Smooth muscle cell of the brain vasculature (primary cell): ENCODE measurements at places on chromosomes 12 and 14.

GRCh38 chr12:48037267-48037915, 33.1 kb upstream of the COL2A1 start:
- peak; percentile 17 for DNase-seq

DNA sequence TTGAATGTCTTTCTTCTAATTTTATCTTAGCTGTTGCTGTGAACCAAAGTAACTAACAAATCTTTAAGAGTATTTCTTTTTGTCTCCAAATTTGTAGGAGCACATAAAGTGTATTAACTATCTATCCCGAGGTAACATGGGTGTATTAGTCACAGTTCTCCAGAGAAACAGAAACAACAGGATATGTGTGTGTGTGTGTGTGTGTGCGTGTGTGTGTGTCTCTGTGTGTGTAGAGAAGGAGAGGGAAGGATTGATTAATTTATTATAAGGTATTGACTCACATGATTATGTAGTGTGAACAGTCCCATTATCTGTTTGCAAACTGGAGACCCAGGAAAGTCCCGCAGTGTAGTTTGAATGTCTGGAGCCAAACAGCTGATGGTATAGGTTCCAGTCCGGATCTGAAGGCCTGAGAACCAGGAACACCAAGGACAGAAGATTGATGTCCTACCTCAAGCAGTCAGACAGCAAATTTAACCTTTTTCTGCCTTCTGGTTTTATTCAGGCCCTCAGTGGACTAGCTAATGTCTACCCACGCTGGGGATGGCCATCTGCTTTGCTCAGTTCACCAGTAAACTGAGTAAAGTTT, 14.4 kb downstream of the G2E3 start:
- DNase-seq = no peak

GRCh38 chr14:104830781-104831180, 29.9 kb downstream of the ZBTB42 start:
- DNase-seq = no peak

GRCh38 chr12:2376908-2377657, 324.3 kb downstream of the CACNA1C start:
- DNase-seq = no peak

DNA sequence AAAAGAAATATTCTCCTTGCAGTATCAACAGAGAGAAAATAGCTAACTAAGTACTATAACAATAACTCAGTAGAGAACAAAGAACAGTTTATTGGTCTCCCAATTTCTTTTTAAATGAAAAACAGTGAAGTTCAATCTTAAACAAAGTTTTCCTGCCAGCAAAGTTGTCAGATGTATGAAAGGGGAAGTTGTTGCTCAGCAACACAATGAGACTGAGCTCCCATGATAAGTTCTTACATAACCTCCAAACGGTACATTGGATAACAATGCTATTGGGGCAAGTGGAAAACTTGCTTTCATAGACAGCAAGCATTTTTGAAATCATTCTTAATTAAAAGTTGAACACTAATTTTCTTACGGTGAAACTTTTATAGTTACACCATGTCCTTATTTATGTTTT, 94.9 kb downstream of the ALG10B start:
- no peak for DNase-seq

- DNase-seq = no peak
Observed at GRCh38 chr12:6062757-6063735, 61.4 kb downstream of the VWF start.

DNA sequence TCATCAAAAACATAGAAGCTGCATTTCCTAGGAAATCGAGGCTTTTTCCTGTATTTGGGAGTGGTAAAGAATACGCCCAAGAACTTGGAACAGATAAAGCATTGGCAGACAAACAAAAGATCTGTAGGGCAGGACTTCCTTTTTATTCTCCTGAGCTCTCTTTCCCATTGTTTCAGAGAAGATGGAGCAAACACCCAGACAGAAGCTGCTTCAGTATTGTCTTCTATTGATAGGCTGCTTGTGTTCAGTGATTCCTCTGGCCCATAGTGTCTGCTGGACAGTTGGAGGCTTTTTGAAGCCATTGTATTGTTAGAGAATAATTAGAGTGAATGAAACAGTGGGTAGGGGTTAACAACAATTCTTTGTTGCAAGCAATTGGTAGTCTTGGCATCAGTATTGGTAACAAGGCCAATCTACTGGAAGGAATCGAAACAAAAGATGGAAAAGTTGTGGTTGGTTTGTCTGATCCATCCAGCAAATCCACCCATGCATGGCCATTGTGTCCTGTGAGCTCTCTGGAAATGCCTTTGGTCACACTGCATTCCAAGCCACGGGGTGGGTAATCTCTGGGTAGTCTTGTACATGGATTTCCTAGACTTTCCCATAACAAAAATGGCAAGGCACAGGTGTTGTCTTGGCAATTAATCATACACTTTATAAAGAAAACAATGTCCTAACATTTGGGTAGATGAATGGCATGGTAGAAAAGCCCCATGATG, 424.8 kb downstream of the RAD51B start:
- no peak for DNase-seq

- no peak for DNase-seq
Observed at GRCh38 chr14:23896609-23897153, 56.9 kb upstream of the DHRS4 start.

GRCh38 chr12:102107970-102108369, 11.9 kb downstream of the NUP37 start:
- DNase-seq = no peak

GRCh38 chr14:88791629-88792472, 902 bp downstream of the EML5 start:
- DNase-seq = no peak

DNA sequence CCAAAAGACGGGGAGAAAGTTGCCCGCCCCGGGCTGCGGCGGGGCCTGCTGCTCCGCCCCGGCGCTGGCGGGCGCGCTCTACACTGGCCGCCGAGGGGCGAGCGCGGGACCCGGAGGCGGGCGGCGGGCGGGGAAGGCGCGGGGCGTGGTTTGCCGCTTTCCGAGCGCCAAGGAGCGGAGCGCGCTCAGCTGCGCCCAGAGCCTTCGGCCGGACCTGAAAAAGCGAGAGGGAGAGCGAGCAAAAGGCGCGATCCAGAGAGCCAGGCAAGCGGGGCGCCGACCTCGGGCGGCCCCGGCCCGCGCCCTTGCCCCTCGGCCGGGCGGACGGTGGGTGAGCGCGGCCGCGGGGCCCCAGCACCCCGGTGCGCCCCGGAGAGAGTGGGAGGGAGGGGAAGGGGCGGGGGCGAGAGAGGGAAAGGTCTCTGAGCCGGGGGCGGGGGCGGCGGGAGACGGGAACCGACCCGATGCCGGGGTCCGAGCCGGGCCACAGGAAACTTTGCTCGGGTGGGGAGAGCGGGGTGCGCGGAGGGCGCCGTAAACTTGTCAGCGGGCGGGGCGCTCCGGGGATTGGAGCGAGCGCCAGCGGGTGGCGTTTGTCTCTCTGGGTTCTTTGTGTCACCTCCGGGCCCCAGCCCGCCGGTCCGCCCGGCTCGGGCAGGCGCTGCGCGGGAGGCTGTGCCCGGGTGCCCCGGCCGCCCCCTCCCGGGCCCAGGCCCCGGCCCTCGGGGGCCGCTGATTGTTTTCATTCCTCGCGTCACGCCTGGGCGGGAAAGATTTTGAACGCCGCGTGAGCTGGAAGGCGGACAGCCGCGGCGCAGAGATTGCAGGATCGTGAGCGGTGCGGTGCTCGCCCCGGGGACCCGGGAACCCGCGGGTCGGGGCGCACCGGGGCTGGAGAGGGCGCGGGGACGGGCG, at the start of gene SYNE2:
Gene SYNE2, plus strand, starts transcription at position 188 of the 915 bp plus-strand sequence. CDS start 56,145 bp downstream, outside the sequence.
- no peak for DNase-seq

GRCh38 chr12:8069582-8069981, 3.4 kb upstream of the C3AR1 start:
- DNase-seq = no peak

DNA sequence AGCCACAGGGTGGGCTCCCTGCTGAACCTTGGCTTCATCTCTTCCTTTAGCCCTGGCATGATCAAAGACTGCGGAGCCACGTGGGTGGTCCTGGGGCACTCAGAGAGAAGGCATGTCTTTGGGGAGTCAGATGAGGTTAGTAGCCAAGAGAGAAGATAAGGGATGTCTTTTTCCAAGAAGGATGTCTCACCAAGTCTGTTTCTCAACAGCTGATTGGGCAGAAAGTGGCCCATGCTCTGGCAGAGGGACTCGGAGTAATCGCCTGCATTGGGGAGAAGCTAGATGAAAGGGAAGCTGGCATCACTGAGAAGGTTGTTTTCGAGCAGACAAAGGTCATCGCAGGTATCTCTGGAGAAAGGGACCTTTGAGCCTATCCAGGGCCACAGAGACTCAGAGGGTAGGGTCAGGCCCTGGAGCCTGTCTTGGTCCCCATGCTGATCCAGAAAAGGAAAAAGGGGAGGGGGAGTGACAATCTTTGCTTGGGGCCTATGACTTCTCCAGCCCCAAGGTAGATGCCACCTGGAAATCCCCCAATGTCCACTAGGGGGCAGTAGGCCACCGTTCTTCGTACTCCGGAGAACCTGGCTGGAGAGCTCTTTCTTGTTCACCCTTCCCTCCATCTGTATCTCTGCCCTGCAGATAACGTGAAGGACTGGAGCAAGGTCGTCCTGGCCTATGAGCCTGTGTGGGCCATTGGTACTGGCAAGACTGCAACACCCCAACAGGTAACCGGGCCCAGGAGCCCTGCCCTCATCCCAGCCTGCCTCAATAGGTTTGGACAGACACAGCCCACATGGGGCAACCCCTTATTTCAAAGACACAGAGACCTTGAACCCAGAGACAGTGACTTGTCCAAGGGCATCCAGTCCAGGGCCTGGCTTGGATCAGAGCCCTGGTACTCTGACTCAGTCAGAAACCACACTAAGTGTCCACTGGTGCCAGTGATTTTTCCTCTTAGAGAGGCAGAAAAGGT, 2.0 kb downstream of the TPI1 start:
- DNase-seq = no peak

DNA sequence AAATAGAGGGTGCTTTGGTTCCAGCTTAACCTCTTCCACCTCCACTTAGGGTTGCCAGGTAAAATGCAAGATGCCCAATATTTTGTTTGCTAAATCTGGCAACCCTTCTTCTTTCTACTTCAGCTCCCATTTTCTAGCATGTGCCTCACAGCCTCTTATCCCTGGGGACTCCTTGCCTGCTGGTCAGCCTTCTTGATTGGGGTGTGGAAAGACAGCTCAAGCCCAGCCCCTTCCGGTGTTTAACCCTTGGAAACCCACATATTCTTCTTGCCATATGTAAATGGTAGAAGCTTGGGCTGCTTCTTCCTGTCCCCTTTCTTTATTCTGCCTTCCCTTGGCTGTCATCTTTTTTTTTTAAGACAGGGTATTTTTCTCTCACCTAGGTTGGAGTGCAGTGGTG, 5.7 kb downstream of the SPIC start:
- no peak for DNase-seq

DNA sequence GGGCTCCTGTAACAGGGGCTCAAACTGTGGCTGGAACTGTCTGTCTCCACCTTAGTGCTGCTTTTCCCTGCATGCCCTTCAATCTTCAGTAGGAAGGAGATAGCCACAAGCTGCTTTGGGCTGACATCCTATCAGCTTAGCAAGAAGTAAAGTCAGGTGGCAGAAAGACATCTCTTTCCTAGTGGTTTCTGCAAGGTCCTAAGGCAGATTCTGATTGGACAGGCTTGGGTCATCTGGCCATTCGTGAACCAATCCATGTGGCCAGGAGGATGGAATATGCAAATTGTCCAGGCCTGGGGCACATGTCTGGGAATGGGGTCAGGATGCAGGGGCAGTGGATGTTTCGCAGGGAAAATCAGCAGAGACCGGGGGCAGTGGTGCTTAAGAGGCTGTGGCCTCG, 5.2 kb downstream of the RITA1 start:
- no peak for DNase-seq

GRCh38 chr12:44863867-44864266, 12.2 kb downstream of the NELL2 start:
- DNase-seq = no peak

DNA sequence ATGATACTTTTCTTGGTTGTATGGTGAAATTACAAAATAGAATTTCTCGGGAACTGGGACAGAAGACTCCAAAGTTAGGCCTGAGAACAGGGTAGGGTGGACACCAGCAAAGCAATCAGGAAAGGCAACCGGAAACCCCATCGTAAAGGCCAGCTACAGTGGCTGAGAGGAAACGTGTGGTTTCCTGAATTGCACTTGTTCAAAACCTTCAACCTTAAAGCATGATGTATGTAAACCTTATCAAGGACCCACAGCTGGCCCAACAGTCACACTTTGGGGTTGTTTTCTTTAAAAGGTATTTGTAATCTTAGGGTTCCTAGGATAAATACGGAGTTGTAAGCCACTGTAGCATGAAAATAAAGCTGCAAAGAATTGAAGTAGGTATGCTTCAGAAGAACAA, 2.2 kb upstream of the PTGDR start:
- DNase-seq = no peak

GRCh38 chr14:88533064-88533602, 21.7 kb downstream of the PTPN21 start:
- DNase-seq = no peak

DNA sequence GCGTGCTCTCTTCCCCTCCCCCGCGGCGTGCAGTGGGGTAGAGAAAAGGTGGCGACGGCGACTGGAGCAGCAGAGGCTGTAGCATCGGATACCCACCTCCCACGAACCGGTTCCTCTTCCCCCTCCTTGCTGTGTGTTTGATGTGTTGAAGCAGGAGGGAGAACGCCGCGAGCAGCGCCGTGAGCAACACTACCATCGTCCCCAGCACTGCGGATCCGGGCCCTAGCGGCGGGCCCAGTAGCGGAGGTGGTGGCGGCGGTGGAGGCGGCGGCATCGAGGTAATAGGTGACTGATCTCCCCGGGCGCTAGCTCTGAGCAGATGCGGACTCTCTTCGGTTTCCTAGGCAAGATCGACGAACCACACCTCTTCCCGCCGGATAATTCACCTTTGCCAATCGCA, 132.9 kb upstream of the AEBP2 start:
- no peak for DNase-seq

DNA sequence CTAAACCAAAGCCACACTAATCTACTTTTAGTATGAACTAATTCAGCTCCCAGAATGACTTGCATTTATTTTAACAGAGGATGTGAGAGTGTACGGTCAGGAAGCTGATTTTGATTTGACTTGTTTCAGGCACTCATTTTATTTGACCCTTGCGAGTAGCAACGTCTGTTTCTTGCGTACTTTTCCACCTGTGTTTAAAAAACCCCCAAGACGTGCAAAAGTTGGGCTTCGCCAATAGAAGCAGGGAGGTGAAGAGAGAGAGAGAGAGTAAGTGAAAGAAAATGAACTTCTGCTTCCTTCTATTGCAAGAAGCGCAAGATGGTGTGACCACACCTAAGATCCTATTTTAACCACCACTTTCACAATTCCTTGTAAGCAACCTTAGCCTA, 6.7 kb upstream of the SLC15A4 start:
- no peak for DNase-seq

- no peak for DNase-seq
Observed at GRCh38 chr12:130705178-130705822, 10.8 kb downstream of the RIMBP2 start.

GRCh38 chr14:59215322-59215721, 26.9 kb downstream of the DAAM1 start:
- no peak for DNase-seq
